Vagina (tissue), 2 donors: ENCODE measurements at places on chromosomes 1 and 21.
A peak's percentile ranks its signal among the peaks of the same experiment; 100 is the strongest.

DNA sequence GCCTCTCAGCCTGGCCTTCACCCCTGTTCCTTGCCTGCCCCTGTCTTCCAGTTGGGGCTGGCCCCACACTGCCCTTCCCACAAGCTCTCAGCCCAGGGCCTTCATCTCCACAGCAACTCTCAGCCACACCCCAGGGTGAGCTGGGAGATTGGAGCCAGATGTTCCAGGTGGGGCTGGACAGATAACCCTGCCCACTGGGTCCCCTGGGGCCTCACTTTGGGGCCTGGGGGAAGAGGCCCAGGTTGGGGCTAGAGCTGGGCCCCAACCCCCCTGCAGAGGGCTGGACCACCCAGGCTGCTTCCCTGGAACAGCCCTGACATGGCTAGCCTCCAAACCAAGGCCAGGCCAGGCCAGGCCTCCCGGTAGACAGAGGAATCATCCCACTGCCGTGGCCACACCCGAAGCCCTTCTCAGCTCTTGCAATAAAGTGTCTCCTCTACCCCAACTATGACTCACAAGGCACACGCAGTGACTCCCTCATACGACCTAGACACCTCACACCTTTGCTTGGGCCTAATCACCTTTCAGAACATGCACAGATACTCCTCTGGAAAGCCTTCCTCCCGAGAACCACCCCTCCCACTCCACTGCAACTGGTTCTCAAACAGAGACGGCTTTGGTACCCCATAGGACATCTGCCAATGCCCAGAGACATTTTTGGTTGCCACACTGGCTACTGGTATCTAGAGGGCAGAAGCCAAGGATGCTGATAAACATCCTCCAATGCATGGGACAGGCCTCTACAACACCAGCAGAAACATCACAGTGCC lies 22.2 kb downstream of the SLC2A1 start:
- H3K36me3 ChIP-seq = no peaks in the 10 kb centered on the region
- peak overlapping the region; percentile 62 for H3K27ac ChIP-seq
- no peak overlapping the region for H3K4me3 ChIP-seq
- peaks cover 95% of the 10 kb centered on the region for H3K4me1 ChIP-seq
- H3K27me3 ChIP-seq = no peaks in the 10 kb centered on the region

DNA sequence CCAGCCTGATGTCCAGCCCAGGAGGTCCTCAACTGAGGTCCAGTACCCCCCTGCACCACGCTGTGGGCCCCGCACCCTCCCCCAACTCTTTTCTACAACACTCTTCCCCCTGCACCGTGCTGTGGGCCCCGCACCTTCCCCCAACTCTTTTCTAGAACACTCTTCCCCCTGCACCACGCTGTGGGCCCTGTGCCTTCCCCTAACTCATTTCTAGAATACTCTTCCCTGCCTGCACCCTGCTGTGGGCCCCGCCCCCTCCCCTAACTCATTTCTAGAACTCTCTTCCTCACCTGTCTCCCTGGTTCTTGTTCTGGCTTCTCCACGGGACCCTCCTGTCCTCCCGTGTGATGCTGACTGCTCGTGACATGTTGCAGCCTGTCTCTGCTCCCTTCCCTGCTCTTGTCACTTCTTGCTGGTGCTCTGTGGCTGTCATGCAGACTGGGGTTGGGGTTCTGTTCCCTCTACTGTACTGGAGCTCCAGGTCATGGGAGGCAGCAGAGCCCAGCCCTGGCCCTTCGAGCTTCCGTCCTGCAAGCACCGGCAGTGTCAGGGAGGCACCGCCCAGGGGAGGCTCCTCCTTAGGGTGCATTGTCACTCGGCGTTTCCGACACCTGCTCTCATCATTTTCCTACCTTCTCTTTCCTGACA lies 160.1 kb upstream of the COL6A1 start:
- no peaks in the 10 kb centered on the region for H3K36me3 ChIP-seq
- H3K4me3 ChIP-seq = no peak overlapping the region
- H3K27ac ChIP-seq = no peak overlapping the region
- H3K4me1 ChIP-seq = no peaks in the 10 kb centered on the region

DNA sequence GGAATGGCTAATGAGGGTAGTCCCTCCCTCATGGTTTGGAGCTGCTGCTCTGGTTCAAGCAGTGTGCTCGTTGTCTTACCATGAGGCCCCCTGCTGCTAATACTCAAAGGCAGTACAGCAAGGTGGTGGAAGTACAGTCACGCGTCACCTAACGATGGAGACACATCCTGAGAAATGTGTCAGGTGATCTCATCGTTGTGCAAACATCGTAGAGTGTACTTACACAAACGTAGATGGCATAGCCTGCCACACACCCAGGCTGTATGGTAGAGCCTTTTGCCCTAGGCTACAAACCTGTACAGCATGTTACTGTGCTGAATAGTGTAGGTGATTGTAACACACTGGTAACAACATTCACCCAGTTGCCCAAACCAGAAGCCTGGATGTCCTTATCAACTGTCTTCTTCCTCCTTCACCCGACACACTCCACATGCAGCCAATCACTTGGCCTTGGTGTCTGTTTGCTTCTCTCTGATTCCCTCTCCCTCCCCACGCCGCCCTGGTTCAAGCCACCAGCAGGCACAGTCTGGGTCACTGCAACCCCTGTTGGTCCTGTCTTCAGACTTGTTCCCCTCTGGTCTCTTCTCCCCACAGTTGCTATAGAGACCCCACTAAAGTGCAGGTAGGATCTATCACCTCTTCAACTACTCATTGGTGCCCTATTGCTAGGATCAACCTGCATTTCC lies 6.0 kb upstream of the KCNA2 start:
- no peak overlapping the region for H3K27ac ChIP-seq
- DNase-seq = no peak

GRCh38 chr1:51955797-51956527 lies 34.5 kb downstream of the RAB3B start:
- DNase-seq = no peak
- no peak overlapping the region for H3K4me3 ChIP-seq
- H3K27ac ChIP-seq = no peak overlapping the region

GRCh38 chr1:7620196-7620595 lies 150.9 kb upstream of the VAMP3 start:
- no peak overlapping the region for H3K4me3 ChIP-seq
- no peak for DNase-seq
- no peaks in the 10 kb centered on the region for H3K27me3 ChIP-seq
- H3K27ac ChIP-seq = no peak overlapping the region

- H3K36me3 ChIP-seq = no peaks in the 10 kb centered on the region
- no peak overlapping the region for H3K4me3 ChIP-seq
- H3K4me1 ChIP-seq = no peaks in the 10 kb centered on the region
- H3K27ac ChIP-seq = no peak overlapping the region
Observed at GRCh38 chr1:198622001-198622400, 16.8 kb upstream of the PTPRC start.
